ENCODE measurements at places on chromosomes 3 and 15.
A peak's percentile ranks its signal among the peaks of the same experiment; 100 is the strongest.

- no peak for DNase-seq
Measured at GRCh38 chr3:2661078-2661477, 449.1 kb downstream of the IL5RA start.

DNA sequence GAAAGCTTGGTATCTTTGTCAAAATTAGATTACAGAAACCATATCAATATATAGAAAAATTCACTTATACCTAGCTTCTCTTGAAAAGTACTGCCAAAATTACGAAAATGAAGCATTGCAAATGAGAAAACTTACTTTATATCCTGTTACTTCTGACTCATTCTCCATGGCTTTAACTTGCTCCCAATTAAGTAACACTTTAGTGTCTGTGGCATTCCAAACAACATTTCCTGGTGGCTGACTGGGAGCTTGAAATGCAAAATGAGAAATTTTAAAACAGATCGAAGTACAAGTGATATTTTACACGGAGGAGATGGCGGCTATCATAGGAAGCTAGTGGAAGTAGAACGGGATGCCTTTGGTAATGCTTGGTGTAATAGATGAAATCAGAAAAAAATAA is 347.3 kb downstream of the CNTN3 start:
- no peak for DNase-seq

GRCh38 chr15:36707884-36708435 is 128.5 kb downstream of the CDIN1 start:
- no peak for DNase-seq

DNA sequence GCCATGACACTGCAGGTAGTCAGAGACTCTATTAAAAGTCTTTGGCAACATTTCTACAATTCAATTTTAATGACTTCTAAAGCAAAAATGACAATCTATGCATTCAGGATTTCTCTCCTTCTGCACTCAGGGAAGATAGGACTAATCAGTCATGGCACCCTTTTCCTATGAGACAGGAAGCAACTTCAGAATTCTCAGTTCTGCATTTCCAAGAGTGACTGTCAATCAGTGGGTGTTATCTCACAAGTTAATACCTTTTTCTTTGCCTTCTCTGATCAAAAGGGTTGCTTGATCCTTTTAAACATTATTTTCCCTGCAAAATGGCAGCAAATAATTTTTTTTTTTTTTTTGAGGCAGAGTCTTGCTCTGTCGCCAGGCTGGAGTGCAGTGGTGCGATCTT is 7.8 kb upstream of the ICE2 start:
- no peak for DNase-seq

DNA sequence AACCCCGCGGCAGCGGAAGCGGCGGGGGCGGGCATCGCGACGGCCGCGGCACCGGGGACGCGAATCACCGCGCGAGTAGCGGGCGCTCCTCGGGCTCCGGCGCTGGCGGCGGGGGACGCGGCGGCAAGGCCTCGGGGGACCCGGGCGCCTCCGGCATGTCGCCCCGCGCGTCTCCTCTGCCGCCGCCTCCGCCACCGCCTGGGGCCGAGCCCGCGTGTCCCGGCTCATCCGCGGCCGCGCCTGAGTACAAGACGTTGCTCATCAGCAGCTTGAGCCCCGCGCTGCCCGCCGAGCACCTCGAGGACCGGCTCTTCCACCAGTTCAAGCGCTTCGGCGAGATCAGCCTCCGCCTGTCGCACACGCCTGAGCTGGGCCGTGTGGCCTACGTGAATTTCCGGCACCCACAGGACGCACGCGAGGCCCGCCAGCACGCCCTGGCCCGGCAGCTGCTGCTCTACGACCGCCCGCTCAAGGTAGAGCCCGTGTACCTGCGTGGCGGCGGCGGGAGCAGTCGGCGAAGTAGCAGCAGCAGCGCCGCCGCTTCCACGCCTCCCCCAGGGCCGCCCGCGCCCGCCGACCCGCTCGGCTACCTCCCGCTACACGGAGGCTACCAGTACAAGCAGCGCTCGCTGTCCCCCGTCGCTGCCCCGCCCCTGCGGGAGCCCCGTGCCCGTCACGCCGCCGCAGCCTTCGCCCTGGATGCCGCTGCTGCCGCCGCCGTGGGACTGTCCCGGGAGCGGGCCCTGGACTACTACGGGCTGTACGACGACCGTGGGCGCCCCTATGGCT is 675 bp downstream of the RBM15B start:
- no peak for DNase-seq

- DNase-seq = peak; percentile 78
Measured at GRCh38 chr15:64883997-64884511, 27.6 kb upstream of the ANKDD1A start.

DNA sequence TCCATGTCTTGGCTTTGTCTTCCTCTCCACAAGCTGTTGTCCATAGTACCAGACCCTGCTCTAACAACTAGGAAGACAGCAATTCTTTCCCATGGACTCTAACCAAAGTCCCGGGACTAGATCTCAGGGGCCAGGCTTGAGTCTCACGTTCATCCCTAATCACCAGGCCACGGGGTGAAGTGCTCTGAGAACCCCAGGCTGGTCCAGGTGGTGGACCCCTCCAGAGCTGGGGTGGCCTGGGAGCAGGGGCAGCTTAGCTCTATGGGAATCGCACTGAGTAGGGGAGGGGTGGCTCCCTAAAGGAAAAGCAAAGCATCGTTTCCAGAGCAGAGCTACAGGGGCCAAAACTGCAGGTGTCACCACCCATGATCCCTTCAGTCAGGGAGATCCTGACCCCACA is 150.9 kb downstream of the TPRA1 start:
- no peak for DNase-seq

DNA sequence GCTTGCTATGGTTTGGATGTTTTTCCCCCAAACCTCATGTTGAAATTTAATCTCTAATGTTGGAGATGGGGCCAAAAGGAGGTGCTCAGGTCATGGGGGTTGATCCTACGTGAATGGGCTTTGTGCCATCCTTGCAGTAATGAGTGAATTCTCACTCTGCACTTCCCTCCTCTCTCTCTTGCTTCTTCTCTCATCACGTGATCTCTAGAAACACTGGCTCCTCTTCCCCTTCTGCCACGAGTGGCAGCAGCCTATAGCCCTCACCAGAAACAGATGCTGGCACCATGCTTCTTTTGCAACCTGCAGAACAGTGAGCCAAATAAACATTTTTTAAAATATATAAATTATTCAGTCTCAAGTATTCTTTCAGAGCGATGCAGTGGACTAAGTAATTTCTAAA is 13.3 kb upstream of the PLSCR1 start:
- DNase-seq = no peak

DNA sequence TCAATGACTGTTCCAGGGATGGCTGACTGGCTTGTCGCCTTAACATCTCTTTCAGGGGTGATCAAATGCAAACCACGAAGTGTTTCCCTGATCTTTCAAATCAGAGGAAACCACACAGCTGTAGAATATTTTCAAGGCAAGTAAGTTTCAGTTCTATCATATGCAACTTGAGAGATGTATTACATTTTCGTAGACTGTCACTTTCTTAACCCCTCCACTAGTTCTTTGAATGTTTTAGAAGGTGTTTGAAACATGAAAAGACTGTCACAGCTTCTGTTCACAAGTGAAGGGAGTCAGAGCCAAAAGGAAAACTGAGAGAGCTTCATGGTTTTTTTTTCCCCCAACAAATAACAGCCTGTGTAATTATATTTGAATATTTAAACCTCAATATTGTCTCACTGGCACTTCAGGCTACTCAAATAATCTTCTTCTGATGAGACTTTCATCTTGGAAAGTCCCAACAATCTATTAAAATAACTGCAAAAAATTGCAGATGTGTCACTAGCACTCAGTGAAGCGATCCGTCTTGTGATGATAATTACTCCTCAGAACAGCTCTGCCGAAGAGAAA is 25.9 kb upstream of the CAPN7 start:
- no peak for DNase-seq

DNA sequence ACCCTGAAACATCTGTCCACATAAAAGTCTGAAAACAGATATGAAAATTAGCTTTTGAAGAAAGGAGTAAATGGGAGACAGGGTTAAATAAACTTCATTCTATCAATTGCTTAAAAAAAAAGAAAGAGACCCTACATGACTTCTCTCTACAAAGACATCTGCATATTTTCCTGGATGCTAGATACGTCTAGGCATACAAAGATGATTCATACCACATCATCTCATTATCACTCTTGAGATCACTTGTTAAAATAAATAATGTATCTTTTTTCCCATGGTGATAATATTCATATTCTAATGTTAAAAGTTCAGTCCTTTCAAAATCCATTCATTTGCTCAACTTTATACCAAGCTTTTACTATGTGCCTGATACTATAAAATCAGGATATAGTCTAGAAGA is 295.8 kb downstream of the MAGI1 start:
- no peak for DNase-seq

GRCh38 chr3:45311327-45311726 is 77.0 kb upstream of the LARS2 start:
- DNase-seq = no peak

All from GM04504 (cell line).